GM12878 (cell line): ENCODE measurements at places on chromosomes 1 and 21.

- DNase-seq, result no peak
Observed at GRCh38 chr1:174036798-174037197, 14.6 kb upstream of the RC3H1 start.

GRCh38 chr1:29703596-29704370, 467.5 kb downstream of the PTPRU start:
- no peak for DNase-seq

- no peak for DNase-seq
Observed at GRCh38 chr1:158071138-158071537, 77.7 kb downstream of the KIRREL1 start.

DNA sequence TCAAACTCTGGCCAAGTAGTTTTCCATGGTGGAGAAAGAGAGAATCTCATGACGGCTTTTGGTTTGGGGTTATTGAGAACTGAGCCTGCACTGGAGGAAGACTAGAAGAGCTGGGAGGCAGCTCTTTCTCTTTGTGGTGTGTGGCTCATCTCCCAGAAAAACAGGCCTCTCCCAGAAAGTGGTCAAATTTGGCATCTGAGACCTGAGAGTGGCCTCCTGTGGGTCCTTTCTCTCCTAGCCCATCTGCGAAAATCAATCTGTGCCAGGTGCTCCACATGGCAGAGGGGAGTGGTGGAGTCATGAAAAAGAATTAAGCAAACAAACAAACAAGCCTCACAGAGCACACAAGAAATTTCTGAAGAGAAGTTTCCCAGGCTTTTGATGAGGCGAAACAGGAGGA, 305.0 kb downstream of the ST6GALNAC3 start:
- no peak for DNase-seq

- no peak for DNase-seq
Observed at GRCh38 chr1:30196872-30197638, 526.3 kb downstream of the MATN1 start.

DNA sequence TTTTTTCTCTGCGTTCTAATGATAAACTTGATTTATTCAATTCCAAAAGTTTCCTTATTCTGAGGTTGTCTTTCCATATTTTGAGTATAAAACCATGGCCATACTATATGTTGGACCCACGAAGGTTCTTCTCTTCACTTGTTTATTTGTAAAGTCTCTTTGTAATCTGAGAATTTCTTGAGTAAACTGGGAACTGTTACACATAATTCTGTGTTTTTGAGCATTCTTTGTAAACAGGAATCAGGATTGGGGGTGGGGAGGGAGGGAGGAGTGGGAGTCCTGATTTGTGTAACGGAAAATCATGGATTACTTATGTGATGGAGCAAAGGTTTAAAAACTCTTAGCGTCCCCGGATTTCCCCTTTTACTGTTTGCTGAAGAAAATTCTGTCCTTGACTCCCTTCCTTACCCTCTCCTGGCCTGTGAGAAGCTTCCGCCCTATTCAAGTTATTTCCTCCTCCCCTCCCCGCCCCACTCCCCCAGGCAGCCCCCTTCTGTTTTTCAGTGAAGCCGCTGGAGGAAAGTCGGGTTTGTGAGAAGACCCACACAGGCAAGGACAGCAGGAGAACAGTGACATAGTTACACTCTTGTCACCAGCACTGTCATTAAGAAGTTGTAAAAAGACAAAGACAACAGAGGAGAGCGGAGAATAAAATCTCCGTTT, 6.4 kb upstream of the NBPF11 start:
- DNase-seq, result no peak

- no peak for DNase-seq
Observed at GRCh38 chr1:85375493-85375892, 89.5 kb downstream of the DDAH1 start.

DNA sequence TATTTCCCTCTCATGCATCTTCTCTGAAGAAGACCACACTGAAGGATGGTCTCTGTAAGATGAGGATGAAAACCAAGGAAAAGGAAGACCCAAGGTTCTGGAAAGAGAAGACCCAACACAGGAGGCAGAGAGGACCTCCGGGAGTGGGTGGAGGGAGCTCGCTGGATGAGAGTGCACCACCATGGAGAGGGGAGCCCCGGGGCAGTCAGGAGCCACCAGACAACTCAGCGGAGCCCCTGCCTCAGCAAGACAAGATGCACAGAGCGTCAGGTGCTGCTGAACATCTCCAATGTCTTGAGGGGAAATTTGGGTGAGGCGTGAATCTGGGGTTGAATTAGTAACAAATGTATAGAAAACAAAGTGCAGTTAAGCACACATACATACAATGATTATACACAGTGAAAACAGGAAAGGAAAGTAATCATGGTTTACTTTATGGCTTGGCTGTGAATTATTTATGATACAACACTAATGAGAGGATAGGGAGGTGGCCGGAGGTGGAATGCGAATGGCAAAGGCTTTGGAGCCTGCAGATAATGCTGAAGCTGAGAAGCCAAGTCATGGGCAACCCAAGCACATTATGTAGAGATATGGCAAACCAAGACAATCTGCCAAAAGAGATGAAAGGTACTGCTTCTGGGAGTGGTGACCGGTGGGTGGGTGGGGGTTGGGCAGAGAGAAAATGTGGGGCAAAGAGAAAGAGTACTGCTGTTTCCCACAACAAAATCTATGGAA, 80.4 kb upstream of the EDN2 start:
- no peak for DNase-seq

DNA sequence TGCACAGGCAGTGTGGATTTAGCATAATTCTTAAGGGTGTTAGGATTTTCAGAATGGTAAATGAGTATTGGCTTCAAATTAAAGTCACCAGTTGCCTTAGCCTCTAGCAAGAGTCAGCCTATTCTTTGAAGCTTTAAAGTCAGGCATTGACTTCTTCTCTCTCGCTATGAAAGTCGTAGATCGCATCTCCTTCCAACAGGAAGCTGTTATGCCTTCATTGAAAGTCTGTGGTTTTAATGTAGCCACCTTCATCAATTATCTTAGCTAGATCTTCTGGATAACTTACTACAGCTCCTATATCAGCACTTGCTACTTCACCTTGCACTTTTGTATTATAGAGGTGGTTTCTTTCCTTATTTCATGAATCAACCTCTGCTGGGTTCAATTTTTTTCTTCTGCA, 320.2 kb downstream of the PTPRC start:
- DNase-seq, result no peak

GRCh38 chr21:46203203-46203600, 18.9 kb upstream of the SPATC1L start:
- no peak for DNase-seq

- DNase-seq, result no peak
Observed at GRCh38 chr1:44254392-44254910, 41.2 kb downstream of the DMAP1 start.

DNA sequence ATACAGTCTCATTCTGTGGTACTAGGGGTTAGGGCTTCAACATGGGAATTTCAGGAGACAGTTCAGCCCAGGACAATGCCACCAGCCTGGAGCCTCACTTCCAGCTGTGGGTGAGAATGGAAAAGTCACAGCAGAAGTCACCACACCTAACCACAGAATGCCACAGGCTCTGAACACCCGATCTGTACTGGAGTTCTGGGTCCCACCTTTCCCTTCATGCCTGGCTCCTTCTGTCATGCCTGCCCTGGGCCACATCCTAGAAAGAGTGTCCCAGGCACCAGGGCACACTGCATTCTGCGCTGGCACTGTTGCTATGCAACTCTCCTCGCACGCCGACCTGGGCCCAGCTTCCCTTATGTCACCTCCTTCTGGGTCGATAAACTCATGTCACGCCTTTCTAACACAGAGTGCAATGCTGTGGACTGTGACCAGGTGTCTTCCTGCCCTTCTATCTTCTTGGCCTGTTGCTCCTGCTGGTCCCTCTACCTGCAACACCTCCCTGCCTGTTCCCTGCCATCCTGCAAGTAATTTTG, 21.2 kb downstream of the RCSD1 start:
- DNase-seq, result no peak

GRCh38 chr1:158003406-158003800, 10.0 kb downstream of the KIRREL1 start:
- no peak for DNase-seq

DNA sequence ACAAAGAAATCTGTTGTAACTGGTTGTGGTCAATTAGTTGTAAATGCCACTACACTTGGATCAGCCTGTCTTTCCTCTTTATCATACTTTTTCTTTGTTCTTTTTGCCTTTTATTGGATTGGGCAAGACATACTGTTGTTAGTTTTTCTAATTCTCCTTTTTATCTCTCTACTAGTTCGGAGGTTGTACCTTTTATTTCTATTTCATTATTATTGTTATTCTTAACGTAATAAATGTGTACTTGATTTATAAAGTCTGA, 59.2 kb downstream of the IVNS1ABP start:
- no peak for DNase-seq
